Activated CD4-positive, alpha-beta T cell treated with anti-CD3 and anti-CD28 coated beads for 4 hours (primary cell): ENCODE measurements at places on chromosomes 2 and 18.

- no peak for DNase-seq
Observed at GRCh38 chr18:37487400-37487867, 78.2 kb downstream of the CELF4 start.

- DNase-seq, result no peak
Observed at GRCh38 chr2:9231291-9232165, 24.9 kb downstream of the ASAP2 start.

DNA sequence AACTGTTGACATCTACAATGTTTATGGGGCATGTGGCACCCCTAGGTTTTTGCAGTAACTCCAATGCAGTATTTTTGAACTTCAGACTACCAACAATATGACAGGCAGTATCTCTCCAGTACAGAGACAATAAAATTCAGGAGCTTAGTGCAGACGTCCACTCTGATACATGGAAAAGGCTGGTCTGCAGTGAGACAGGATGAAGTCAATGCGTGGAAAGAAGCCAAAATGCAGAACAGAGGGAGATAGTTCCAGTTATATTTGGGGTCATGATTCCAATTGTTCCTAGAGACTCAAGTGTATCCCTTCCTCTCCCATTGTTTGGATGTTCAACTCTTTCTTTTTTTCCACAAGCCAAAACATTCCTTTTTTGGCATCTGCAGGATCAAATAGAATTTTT lies 18.7 kb upstream of the SMAD2 start:
- no peak for DNase-seq

GRCh38 chr2:121826036-121826435 lies 70.6 kb downstream of the TSN start:
- no peak for DNase-seq

- no peak for DNase-seq
Observed at GRCh38 chr2:217393585-217394032, 533.7 kb upstream of the TNP1 start.

DNA sequence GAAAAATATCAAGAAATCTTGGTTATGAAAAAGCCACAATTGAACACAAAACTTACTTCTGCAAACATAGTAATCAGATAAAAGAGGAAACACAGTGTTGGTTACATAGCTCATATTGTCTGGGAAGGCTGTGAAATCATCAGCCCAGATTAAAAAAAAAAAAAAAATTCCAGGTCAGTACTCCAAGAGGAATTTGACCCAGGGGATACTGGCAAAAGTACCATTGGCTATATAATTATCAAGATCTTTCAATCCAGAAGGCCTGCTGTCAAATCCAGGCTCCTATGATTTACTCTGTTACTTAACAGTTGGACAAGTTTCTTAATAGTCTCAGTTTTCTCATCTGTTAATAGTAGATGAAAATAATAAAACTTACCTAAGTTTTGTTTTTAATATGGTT lies 12.9 kb upstream of the IKZF2 start:
- no peak for DNase-seq

GRCh38 chr2:179268277-179268925 lies 3.8 kb upstream of the SESTD1 start:
- DNase-seq, result no peak

DNA sequence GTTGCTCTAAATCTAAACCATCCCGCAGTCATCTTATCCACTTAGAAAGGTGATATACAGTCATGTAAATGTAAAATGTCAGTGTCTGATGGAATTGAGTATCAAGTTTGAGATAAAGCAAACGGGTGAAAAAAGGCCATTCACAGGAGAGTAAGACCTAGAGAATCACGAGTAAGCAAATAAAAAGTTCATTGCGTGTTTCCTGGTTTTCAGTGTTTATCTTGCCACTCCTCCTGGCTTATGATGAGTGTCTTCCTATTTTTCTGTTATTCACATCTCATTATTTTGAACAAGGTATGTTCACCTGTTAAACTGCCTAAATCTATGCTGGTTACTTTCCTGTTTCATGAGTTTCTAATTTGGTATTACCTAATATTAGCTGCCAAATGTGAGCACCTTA lies 68.8 kb downstream of the ITGA4 start:
- no peak for DNase-seq

- no peak for DNase-seq
Observed at GRCh38 chr18:78875016-78875777, 104.4 kb upstream of the SALL3 start.
